ENCODE measurements at places on chromosomes 11 and 22.

DNA sequence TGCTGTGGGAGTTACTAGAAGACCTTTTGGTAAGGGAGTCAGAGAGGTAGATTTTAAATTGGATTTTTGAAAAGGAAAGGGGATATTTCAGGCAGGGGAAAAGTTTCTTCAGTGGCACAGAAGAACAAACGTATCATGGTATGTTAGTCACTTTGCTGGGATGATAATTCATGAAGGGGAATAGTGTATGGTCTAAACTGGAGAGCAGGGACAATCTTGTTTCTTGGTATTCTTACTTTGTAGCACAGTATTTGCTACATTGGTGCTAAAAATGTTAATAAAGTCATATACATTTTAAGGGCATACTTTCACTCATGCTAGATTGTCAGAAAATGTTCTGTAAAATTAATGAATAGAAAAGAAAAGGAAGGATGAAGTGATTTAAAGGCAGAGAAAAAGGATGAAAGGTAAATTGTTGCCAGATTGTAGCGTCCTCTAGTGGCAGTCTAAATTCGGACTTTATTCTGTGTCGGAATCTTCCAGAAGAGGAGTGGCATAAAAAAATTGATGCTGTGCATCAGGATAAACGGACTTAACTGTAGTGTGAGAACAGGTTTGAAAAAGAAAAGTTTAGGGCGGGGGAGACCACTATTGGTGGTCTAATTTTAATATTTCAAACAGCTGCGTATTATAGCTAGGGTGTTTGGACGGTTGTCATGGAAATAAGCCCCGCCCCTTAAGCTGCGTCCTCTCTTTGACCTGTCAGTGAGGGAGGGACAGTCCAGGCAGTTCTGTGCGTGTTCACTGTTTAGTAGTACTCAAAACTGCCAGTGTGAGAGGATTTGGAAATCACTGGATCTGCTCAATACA lies at the start of gene BCO2:
TSS of gene BCO2 (plus strand) at position 724 of the 810 bp plus-strand sequence. CDS start 90 bp downstream, outside the sequence.
- no peak for DNase-seq

DNA sequence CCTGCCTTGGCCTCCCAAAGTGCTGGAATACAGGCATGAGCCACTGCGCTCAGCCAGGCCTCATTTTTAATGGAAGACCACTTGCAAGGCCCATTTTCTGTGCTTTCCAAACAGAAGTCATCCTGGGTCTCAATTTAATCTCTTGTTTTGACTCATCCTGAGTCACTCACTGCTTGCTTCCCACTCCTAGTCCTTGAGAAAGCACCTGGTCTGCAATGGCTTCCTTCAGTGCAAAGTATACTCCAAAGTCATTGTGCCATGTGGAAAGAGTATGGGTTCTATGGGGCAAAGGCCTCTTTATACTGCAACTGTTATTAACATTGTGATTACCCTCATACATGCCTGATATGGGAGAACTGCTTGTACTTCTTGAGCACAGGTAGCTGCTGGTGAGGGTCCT lies 18.3 kb upstream of the SLC5A1 start:
- no peak for DNase-seq

DNA sequence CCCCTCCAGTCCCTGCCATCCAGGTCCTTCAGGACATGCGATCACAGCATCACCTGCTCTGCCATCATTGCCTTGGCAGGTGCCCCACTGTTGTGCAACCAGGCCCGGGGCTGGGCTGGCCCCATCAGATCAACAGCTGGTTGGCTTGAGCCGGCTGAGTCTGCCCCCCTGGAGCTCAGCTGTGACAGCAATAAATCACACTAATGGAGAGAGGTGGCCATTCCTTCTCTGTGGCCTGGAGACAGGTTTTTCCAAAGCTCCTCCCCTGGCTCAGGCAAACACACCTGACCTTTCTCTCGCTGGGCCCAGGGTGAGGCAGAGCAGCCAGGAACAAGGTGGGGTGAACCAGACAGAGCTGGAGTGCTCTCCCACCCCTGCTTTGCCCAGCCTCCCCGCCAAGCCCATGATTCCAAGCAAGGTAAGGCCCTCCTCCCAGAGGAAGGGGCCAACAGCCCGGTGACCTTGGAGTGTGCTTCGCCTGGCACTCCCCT lies 8.9 kb upstream of the FXYD2 start:
- DNase-seq, result no peak

- DNase-seq, result no peak
Observed at GRCh38 chr11:113006896-113007445, 45.8 kb downstream of the NCAM1 start.

- DNase-seq, result no peak
Observed at GRCh38 chr11:45967506-45967905, 45.0 kb downstream of the LARGE2 start.

DNA sequence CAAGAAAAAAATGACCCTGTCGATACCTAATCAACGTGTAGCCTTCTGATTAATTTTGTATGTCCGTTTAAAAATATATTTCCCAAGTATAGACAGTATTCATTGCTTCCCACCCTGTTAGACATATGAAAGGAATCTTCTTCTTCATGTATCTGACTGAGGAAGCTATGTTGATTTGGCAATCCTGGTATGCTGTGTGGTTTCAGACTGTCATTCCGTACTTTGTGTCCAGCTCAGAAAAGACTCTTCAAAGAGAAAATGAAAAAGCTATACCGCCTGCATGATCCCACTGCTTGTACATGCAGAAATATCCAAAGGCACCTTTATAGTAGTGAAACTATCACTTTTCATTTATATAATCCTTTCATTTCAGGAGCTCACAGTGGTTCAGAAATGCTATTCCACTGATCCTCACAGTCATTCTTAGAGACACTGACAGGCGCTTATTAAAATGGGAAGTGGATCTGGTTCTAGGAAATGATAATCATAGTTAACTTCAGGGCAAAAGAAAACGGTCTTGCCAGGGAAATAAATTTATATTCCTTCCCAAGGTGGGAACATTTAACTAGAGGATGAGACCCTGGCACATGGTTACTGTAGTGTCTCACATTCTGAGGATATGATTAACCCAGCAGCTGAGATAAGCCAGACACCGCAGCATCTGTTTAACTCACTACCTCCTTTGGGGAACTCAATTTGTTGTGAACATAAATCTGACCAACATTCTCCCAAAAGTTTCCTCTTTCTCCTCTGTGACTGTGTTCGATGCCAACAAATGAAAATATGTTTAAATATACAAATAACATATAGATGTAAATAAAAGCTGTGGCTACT lies 599.2 kb upstream of the LUZP2 start:
- DNase-seq, result no peak

GRCh38 chr11:34134765-34135164 lies 29.3 kb downstream of the NAT10 start:
- no peak for DNase-seq

- no peak for DNase-seq
Observed at GRCh38 chr11:56846631-56847576, 98.4 kb upstream of the OR9G4 start.

DNA sequence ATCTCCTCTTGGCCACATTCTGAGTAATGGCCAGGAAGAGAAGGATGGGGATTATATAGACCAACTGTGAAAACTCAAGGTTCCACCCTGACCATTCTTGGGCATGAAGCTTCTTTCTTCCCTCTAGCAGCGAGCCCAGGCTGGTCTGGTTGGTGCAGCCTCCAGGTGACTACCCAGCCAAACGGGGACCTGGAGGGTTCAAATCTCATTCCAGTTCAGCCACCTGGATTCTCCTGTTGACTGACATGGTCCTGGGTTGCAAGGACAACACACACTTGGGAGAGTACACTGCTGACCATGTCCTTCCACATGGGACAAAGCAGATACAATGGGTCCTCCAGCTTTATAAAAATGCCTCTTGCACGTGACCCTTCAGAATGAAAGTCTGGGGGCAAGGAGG lies 67.0 kb downstream of the SHANK2 start:
- no peak for DNase-seq

DNA sequence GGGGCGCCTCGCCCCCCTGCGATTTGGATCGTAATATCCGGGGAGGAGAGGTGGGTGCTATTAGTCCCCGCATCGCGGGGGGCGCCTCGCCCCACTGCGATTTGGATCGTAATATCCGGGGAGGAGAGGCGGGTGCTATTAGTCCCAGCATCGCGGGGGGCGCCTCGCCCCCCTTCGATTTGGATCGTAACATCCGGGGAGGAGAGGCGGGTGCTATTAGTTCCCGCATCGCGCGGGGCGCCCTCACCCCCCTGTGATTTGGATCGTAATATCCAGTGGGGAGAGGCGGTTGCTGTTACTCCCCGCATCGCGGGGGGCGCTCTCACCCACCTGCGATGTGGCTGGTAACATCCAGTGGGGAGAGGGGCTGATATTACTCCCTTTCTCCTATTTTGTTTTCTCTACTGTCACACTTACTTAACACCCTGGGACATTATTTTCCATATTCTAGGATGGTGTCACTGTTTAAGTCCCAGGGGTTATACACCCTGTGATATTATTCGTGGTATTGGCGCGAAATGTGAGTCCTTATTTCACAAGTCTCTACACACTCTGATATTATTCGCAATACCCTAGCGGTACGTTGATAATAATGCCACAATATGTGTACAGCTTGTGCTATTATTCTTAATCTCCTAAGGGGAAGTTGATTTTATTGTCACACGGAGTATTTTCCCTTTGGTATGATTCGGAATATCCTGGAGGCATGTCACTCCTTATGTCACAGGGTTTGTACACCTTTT lies 57.8 kb upstream of the ALDH3B2 start:
- no peak for DNase-seq

DNA sequence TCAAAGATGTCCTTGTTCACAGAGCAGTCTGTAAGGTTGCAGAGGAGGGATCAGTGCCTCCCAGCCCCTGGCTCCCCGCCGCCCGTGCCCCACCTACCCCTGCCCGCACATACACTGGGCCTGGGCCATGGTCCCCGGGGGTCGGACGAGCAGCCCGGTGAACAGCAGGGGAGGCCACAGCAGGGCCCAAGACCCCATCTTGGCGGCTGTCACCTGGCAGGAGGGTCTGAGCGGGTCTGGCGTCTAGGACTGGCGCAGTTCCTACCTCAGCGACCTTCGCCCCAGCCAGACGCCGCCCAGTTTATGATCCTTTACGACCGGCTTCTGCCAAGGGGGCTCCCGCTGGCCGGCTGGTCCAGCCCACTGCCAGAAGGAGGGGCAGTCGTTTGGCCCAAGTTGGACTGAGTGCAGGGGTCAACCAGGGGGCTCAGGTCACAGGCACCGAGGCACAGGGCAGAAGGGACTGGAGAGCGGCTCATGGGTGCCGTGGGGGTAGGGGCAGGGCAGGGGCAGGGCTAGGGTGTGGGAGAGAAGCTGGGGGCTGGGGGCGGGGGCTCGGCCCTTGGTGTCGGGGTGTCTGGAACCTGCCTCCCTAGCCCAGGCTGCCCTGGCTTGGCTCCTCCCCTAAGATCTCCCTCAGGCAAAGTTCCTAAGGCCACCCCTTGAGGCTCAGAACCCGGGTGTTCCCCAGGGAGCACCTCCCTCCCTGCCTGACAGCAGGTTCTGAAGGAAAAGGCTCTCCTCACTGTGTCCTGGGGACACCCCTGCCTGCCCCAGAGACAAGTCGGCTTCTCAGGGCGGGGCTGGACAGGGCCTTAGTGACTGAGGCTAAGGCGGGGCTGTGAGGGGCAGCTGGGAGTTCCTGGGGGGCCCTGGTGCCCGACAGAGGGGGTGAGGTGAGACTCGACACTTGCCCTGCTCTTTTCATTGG lies at the start of gene CDHR5:
TSS of gene CDHR5 (minus strand) at position 251 of the 931 bp plus-strand sequence. CDS start at position 198, 53 bp downstream.
- no peak for DNase-seq

- no peak for DNase-seq
Observed at GRCh38 chr22:18075101-18075719, 2.6 kb upstream of the PEX26 start.

DNA sequence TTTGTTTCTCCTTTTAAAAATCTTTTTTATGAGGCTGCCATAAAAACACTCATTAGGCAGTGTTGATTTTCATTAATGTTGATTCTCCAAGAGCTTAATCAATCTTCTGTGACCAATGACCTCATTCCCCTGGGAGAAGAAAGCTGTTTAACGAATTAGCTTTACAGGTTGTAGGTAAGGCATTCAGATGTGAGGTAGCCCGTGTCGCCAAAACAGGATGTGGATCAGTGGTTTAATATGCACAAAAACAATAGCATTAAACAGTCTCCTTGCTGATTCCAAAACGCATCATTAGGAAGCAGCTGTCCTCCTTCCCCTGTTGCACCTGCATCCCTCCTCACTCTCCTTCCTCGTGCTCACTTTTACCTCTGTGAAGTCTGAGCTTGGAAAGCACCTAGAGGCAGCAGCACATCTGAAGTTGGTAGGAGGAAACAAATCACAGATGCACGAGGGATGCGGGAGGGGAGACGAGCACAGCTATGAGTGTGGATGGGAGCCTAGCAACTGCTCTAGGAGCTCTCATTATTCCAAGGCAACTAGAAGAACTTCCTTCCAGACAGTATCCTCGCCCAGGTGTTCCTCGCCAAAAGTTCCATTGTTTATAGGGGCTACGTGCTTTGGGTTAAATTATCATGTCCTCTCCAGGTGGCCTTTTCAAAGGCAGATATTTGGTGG lies 179.4 kb upstream of the SNX19 start:
- DNase-seq, result no peak

DNA sequence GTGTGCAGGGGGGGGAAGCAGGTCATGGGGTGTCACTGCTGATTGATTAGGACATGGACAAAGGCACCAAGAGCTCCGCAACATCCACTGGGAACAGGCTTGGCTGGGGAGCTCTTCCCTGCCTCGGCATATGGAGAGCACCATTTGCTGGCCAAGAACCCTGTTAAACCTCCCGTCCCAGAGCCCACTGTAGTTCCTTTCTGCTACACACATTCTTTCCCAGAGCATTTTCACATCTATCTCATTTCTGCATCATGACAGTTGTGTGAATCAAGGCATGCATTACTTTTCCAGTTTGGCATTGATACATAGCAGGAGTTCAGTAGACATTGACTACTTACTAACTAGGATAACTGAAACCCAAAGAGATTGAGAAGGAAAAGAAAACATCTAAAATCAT lies 333.4 kb upstream of the B3GAT1 start:
- no peak for DNase-seq

DNA sequence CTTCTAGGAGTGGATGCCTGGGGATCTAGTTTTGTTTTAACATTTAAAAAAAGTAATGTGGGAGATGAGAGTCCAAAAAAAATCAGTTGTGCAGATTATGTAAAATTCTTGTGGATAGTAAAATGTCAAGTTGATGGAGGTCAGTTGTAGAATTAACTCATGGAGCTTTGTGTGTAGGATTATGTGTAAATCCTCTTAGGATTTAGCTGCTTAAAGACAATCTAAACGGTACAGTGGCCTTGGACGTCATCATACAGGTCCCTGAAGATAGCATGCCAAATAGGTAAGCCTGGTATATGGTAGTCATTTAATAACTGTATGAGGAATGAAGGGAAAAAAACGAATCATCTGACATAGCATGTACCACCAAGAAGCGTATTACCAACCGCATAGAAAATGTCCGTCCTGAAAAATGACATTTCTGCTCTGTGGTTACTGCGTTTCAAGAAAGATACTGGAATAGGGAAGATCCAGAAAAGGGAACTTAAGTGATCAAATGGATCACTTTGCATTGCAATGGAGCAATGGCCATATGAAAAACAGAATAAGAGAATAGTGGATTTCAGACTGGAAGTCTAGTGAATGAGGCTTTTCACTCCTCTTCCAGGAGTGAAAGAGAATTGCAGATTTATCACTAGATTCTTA lies 61.3 kb downstream of the BCL2L13 start:
- DNase-seq, result no peak

Data from vagina (tissue), 2 donors.